WERI-Rb-1 (cell line): ENCODE measurements at places on chromosomes 2 and 18.
A peak's percentile ranks its signal among the peaks of the same experiment; 100 is the strongest.

GRCh38 chr2:225097035-225097434 lies 54.8 kb upstream of the DOCK10 start:
- DNase-seq = no peak

DNA sequence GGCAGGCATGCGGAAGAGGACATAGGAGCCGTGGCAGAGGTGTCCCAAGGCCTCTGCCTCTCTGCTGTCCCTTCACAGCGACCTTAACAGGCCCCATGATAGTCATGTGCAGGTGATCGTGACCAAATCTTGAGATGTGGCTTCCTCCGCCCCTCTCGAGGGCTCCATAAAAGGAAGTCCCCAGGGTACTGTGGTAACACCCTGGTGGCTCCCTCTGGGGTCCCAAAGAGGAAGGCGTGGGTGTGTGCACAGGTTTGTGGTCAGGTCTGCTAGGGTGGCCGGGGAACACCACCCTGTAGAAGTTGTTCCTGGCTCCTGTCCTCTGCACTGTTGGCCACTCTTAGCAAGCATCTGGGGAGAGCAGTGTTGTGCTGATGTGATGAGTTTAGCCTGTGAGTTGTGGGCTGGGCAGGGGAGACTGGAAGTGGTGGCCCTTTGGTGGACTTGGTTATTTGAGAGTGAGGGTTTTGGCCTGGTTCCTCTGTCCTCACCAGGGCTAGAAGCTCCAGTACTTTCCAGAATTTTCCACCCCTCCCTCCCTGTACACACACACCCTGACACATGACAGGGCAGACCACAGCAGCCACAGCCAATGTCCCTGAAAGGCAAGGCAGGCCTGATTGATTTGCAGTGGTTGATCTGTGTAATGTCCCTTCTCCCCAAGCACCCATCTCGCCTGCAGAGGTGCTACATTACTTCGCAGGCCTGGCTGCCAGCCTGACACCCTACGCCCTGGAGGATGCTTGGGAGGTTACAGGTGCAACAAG lies 68.9 kb upstream of the BOD1L2 start:
- DNase-seq = no peak

- no peak for DNase-seq
Observed at GRCh38 chr2:170586571-170587095, 128.5 kb upstream of the SP5 start.

GRCh38 chr18:59148192-59148591 lies 8.5 kb downstream of the SEC11C start:
- DNase-seq = no peak

GRCh38 chr2:85999061-85999831 lies 106.4 kb downstream of the POLR1A start:
- no peak for DNase-seq

- no peak for DNase-seq
Observed at GRCh38 chr2:174473796-174474195, 13.0 kb downstream of the GPR155 start.

DNA sequence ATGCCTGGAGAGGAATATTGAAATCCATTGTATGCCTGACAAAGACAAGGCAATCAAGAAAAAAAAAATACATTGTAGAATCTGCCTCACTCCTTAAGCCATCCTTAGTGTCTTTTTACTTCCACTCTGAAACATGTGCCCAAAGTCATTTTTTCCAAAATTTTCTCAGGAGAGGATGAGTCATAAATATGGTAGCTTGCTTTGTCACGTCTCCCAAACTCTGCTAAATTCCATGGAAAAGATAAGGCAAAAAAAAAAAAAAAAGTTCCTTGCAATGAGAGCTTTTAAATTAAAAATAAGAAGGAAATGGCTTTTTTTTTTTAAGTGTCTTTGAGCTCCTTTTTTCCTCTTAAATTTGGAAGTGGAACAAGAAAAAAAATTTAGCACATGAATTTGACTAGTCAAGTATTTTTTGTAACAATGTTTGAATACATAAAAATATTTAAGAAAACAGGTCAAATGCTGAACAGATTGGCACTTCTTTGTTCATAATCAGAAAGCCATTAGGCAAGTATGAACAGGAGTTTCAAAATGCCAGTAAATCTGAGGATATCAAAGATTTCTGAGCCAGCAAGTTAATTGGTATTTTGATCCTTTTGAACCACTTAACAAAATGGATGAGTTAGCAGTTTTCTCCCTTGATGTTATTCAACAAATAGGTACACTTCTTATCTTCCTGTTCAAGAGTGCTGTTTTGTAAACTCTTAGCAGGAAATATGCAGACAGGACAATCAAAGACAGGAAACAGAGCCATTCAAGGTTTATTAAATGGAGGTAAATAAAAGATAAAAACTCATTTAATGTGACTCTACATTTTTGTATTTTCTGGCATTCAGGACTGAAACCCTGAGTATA lies 247.3 kb upstream of the SP5 start:
- no peak for DNase-seq

- no peak for DNase-seq
Observed at GRCh38 chr2:15701341-15701907, 109.8 kb downstream of the DDX1 start.

- no peak for DNase-seq
Observed at GRCh38 chr2:173869244-173870229, 95.6 kb downstream of the SP3 start.

DNA sequence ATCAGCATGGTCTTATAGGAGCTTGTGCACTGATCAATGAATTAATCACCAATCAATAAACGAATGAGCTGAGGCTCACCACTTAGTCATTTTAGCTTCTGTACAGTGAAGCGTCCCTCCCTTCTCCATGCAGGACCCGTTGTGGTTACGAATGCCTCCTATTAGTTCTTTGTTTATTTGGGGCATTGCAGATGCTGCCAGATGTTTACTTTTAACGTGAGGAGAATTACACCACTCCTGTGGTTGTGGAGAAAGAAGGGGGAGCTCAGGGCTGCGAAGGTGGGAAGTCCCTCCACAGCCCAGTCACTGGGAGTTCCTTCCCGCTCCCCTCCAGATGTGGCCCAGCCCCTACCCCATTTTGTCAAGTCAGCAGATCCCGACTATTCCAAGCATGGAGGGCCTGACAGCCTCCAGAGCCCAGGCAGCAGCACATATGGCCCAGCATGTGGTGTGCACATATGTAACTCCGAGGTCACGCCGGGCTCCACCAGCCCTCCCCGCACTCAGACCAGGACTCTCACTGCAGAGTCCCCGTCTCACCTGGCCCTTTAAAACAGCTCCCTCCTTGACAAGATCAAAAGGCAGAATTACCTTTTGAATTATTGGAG lies 20.9 kb downstream of the PKDCC start:
- peak; percentile 74 for DNase-seq

- peak; percentile 29 for DNase-seq
Observed at GRCh38 chr2:26422947-26423629, 21.4 kb downstream of the DRC1 start.

- DNase-seq = no peak
Observed at GRCh38 chr2:201132518-201132917, 16.6 kb downstream of the CFLAR start.

GRCh38 chr2:237482485-237482884 lies 4.6 kb upstream of the MLPH start:
- no peak for DNase-seq

- no peak for DNase-seq
Observed at GRCh38 chr2:29155578-29155977, 40.4 kb downstream of the CLIP4 start.

- no peak for DNase-seq
Observed at GRCh38 chr18:35087726-35088125, 46.5 kb downstream of the MAPRE2 start.

DNA sequence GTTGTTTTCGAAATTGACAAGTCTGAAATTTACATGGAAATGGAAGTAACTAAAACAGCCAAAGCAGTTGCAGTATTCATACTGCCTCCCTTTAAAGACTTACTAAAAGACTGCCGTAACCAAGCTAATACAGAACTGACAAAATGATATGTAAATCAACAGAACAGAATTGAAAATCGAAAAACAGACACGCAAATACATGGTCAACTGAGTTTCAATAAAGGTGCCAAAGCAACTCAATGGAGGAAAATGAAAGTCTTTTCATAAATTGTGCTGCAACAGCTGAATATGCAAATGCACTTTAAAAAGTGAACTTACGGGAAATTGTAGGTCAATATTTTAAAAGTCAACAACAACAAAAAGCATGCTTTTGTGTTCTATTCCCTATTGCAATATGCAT lies 34.2 kb downstream of the TMEM131 start:
- DNase-seq = no peak
